SHP77 treated with DMSO at 0.1 percent for 48 hours (cell line): ENCODE measurements at places on chromosomes 5 and 9.

DNA sequence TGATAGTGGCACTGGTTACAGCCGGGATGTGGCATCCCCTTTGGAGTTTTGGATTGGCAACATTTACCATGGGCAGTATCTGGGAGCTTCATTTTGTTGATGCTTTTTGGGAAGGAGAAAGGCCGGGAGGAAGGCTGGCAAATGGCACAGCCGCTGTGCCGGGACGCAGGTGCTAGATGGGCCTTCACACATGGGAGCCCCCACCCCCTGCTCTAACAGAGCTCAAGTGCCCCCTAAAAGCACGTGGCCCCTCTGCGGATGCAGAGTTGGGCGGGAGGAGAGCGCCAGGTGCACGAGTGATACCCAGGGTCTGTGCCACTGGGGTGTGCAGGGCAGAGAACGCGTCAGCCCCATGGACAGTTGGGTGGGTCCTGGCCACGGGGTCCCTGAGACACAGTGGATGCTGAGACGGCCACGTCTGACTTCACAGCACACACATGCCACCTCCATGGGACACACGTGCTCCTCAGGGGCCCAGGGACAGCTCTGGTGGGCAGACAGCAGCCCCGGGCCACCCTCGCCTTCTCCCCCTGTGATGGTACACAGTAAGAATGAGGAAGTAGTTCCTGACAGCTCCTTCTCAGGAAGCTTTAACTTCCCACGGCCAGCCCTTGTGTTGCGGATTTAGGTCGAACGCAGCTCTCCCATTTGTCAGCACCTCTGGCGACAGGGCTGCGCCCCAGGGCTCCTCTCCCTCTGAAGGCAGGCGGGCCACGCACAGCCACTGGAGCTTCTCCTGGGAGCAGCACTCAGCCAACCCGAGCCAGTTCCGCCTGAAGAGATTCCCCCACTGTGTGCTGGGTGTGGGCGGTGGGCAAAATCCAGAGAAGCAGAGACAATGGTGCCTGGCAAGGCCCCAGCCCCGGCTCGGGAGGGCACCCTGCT, 10.8 kb downstream of the SLC9A3 start:
- no peak for DNase-seq

DNA sequence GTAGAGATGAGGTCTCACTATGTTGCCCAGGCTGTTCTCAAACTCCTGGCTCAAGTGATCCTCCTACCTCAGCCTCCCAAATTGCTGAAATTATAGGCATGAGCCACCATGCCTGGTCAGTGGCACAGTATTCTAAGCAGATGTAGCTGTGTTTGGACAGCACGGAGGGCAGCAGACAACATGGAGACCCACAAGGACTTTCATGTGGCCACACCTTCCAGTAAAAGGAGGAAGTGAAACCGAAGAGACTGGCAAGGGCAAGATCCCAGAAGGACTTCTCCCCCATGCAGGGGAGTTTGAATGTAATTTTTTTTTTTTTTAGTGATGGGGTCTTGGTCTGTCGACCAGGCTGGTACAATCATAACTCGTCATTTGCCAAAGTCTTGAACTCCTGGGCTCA, 172.2 kb downstream of the TRPM3 start:
- DNase-seq, result no peak

GRCh38 chr9:126169736-126170135, 156.9 kb upstream of the MVB12B start:
- no peak for DNase-seq

GRCh38 chr5:139763930-139764791, 31.4 kb upstream of the PSD2 start:
- no peak for DNase-seq

GRCh38 chr9:97651646-97652045, 18.0 kb downstream of the NCBP1 start:
- no peak for DNase-seq

DNA sequence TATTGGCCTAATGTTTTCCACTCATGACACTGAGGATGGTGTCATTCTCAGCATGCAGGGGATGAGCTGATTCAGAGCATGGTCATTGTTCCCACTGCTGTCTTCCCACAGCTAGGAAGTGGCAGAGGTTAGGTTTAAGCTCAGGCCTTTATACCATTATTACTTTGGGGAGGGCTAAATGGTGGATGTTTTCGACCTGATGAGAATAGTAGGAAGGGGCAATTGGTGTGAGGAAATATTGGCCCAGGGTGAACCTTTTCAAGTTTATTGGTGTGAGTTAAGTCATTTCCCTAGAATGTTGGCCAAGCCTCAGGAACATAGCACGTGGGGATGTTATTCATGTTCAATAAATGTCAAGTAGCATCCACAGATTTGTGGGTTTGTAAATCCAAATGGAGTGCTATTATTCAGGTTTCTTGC, 59.6 kb downstream of the ARHGAP26 start:
- DNase-seq, result no peak

DNA sequence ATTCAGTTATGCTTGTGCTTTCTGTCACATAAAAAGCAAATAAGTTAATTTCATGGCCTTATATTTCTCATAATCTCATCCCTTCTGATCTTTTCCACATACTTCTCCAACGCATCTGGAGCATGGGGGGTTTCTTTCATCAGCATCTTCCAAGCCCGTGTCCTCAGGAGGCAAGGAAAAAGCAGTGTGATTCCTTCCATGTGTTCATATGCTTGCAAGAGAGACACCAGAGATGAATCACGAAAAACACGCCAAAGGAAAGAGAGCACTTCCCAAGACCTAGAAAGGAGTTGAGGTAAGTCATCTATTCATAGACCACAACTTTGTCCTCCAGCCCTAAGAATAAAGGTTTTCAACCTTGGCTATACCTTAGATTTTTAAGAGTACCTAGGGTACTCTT, 26.0 kb upstream of the SVEP1 start:
- DNase-seq, result no peak

DNA sequence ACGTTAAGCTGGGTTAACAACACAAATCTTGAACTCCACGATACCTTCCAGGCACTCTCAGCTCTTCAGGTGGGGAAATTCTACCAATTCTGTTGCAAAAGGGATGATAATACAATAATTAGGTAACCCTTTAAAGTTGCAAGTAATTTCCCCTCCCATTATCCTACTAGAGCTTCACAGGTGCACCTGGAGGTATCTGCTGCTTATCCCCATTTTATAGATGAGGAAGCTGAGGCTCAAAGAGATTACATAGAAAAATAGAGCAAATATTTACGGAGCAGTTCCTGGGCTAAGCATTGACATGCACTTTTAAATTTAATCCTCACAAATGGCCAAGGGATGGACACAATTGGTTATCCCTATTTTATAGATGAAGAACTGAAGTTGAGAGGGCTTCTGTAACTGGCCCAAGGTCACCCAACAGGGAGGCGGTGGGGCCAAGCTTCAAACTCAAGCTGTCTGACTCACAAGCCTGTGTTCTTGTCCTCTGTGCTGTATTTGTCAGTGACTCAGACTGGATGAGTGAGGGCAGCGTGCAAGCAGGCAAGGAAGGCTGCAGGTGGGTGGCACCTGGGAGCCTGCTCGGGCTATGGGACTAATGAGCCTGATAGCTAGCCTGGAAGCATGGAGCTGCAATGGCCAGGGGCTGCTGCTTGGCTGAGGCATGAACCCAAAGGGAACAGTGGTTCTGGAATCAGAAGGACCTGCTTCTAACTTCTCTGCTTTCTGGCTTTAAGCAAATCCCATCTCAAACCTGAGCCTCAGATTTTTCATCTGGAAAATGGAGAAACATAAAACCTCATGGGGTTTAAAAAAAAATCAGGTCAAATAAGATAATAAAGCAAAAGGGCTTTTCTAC, 105.5 kb downstream of the PDE6A start:
- no peak for DNase-seq

- DNase-seq, result no peak
Observed at GRCh38 chr5:3607541-3608181, 12.0 kb downstream of the IRX1 start.

DNA sequence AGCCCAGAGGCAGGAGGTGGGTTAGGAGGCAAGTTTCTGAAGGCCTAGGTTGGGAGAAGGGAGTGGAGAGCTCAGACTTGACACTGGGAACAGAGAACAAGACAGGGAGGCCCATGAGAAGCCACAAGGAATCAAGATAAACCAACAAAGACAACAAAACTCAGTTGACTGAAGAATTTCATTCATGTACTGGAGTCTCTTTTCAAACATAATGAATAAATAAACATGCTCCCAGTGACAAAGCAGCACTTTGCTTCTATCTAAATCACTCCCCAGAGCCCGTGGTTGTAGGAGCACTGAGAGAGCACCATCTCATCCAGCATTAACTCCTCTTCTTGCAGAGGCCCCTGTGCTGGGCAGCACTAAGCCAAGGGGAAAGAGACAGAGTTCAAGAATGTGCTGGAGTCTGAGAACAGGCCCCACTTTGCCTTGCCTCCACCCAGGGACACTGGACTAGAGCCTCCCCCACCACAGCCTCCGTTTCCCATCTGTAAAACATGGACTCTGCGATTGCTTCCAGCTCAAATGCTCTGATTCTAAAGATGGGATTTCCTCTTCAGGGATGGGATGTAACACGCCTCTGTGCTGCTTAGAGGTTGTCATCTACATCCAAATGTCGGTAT, 282.0 kb downstream of the SPOCK1 start:
- no peak for DNase-seq

DNA sequence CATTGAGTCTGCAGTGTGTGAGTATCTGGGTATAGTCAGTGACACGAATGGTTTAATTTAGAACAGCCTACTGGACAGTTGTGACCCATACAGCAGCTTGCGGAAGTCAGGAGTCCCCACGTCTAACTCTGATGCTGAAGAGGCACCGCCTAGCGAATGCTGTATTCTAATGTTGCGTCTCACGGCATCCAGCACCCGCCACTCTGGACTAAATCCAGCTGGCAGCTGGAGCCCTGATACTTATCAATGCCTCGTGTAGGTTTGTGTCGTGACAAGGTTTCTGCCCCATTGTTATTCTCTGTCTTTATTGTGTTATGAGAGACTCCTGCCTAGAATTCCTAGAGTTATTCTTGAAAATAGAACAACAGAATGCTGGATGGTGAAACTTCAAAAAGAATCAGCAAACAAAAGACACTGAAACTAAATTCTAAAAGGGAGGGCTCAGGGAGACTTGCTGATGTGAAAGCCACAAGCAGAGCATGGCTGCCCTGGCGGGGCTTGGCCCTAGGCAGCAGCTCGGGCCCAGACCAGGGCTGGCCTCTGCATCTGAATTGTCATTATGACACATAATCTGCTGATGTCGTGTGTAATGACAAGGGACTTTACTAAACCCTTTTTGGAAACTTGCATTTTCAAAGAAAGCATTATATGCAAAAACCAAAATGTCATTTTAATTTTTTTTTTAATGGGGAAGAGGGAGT, 123.5 kb upstream of the ICE1 start:
- no peak for DNase-seq

DNA sequence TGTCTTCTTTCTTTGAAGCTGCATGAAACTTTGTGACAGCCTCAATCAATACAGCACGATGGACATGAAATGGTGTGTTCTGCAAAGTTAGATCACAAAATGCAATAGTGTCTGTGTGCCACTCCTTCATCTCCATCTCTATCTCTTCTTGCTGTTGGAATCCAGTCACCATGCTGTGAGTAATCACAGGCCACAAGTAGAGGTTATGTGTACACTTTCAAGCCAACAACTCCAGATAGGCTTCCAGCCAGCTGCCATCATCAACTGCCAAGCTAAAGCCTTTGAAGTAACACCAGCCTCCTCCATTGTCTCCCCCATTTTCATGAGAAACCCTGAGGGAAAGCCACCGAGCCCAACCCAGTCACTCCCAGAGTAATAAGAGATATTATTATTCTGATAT, 360.6 kb downstream of the PTPRD start:
- no peak for DNase-seq

DNA sequence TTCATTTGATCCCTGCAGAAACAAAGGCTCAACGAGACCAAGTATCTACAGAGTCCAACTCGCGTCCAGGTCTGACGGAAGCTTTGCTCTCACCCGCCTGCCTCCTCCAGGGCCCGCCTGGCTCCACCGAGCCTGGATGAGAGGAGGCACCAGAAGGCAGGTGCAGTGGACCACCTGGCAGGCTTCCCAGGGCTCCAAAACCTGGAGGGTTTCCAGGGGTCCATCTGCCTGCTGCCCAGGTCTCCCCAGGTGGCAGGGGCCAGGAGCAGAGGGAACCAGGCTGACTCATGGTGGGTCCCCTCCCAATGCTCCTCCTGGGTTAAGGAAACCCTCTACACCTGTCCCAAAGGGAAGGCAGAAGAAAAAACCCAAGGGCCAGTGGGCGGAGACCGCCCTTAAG, 59.5 kb downstream of the VAV2 start:
- peak; percentile 30 for DNase-seq

DNA sequence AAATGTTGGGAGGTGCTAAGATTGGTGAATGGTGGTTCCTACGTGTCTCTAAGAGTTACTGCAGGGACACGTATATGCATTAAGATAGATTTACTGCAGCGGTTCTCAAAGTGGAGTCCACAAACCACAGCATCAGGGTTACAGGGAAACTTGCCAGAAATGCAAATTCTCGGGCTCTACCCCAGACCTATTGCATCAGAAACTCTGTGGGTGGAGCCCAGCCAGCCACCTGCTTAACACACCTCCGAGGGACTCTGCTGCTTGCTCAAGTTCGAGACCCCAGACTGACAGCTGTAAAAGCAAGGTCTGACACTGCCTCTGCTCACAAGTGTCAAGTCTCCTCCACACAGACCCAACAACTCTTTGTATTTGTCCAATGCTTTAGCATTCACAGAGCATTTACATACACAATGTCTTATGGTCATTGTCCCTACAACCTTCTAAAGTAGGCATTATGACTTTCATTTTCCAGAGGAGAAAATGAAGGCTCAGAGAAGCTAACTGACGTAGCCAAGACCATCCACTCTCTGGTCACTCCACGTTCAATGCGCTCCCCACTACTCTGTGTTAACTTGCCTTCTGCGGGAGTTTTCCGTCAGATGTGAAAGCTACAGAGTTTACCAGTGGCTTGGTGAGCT, 48.8 kb downstream of the HSD17B3 start:
- peak; percentile 1 for DNase-seq

DNA sequence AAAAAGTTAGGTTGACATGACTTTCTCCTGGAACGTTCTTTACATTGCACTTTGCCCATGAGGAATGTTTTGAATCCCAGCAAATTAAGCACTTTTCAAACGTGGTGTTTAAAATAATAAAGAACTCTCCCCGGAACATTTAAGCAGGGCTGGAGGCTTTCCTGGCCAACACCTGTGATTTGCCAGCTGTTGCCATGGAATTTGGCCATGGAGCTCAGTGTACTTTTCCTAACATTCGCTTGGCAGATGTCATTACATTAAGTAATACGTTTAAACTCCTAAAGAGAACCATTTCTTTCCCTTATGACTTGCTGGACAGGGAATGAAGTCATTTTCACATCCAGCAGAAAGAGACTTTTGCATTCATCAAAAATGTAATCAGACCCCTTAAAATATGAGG, 146.1 kb downstream of the GAS1 start:
- no peak for DNase-seq

DNA sequence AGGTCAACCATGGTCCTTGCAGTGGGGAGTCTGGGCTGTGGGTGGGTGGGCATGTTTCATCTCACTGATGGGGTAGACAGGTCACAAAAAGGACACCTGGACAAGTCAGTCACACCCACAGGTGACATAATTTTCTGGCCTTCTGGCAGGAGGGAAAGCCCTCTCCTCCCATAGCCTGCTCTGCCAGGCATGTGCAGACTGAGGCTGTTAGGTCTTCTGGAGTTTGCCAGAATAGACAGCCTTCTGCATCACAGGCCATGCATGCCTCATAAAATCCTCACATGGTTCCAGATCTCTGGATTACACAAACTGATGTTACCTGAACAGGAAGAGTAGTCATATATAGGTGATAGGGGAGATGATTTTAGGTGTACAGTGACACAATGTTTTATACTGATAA, 49.1 kb downstream of the ARHGAP26 start:
- no peak for DNase-seq

- peak; percentile 79 for DNase-seq
Observed at GRCh38 chr5:94968507-94969095, 316.3 kb downstream of the MCTP1 start.
